ENCODE measurements at places on chromosomes 3 and 15.

DNA sequence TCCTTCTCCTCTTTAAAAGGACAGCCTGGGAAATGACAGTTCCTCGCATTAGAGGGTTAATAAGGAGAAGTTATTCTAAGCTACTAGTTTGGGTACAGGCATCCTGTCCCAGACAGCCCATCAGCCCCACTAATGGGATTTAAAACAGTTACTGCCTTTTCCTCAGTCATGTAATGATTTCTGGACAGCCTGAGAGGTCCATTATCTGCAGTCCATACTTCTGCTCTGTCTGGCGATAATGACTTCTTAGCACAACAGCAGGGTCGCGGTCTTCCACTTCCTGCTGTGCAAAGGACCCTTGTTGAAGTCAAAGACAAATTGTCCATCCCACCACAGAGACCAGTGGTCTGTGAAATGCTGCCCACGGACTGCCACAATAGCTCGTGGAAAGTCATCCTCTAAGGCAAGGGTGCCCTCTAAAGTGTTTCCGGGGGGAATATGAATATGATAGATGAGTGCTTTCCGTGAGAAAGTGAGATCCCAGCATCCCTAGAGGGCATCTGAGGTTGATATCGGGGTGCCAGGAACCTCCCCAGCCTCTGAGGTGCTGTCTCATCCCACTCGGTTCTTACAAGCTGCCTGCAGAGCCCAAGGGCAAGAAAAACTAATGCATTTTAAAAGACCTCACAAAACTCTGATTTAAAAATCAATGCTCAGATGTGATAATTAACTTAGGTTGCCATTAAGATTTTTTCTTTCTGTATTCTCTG is 100.7 kb downstream of the SHOX2 start:
- no peak for DNase-seq

DNA sequence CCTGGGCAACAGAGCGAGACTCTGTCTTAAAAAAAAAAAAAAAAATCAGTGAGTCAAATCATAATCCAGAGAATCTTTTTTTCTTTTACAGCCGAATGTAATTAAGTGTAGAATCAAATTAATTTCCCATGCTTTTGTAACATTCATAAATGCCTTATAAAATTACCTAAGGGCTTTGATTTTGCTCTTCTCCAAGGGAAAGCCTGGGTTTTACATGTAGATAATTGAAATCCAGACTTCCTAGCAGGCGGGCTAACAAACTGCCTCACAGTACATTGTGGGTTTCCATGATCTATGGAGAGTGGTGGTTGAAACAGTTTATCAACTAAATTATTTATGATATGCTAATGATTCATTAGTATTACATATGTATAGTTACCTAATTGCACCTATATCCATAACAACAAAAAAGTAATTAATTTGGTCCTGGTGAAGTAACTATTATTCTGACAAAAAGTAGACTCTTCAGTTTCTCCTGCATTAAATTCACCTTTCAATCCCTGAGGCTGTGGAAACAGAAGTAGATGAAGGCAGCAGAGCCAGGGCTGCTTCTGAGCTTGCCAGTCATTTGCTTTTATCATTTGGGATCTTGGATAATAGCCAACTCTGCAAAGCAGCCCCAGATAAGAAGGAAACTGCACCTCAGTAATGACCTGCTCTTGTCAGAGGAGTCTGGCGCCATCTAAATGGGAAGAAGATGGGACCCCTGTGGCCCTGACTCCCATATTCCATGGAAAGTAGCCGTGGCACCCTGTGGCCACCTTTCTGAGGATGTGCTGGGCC is 9.5 kb downstream of the CCR9 start:
- no peak for DNase-seq

- DNase-seq, result no peak
Observed at GRCh38 chr15:43325039-43325684, 5.2 kb downstream of the LCMT2 start.

- peak; percentile 33 for DNase-seq
Observed at GRCh38 chr15:34436956-34437442, 609 bp downstream of the GOLGA8A start.

GRCh38 chr3:46858456-46858855 is 4.8 kb downstream of the MYL3 start:
- DNase-seq, result no peak

Measured in stimulated activated naive CD4-positive, alpha-beta T cell treated with Interleukin-2 at 50 U/mL for 16 hours (primary cell).